ENCODE measurements at places on chromosomes 2 and 18. TPM values are rescaled to one million over a fixed set of nuclear protein-coding genes. Genes with fewer than 3 reads are reported as not detected.

DNA sequence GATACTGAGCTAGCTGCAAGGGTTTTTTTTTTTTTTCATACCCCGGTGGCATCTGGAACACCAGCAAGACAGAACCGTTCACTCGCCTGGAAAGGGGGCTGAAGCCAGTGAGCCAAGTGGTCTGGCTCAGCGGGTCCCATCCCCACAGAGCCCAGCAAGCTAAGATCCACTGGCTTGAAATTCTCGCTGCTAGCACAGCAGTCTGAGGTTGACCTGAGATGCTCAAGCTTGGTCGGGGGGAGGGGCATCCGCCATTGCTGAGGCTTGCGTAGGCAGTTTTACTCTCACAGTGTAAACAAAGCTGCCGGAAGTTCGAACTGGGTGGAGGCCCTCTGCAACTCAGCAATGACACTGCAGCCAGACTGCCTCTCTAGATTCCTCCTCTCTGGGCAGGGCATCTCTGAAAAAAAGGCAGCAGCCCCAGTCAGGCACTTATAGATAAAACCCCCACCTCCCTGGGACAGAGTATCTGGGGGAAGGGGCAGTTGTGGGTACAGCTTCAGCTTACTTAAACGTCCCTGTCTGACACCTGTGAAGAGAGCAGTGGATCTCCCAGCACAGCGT, 5.1 kb upstream of the MIB1 start:
- peaks cover 10% of the 10 kb centered on the region for H3K27me3 ChIP-seq
- H3K4me1 ChIP-seq, result peaks cover 6% of the 10 kb centered on the region
- H3K4me3 ChIP-seq, result no peak overlapping the region
- DNase-seq, result no peak

DNA sequence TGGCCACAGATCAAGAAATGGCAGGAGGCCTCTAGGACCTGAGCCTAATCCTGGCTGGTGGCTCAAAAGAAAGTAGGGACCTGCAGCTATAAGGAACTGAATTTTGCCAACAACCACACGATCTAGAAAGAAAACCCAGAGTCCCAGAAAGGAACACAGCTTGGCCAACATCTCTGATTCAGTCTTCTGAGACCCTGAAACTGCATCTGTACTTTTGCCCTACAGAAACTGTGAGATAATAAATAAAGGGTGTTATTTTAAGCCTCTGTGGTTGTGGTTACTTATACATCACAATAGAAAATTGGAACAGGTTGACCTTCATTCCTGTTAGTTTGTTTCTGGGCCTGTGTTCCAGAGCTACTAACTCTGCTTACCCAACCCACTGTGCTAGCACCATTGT, 356.8 kb upstream of the ST6GAL2 start:
- no peak for DNase-seq
- H3K36me3 ChIP-seq, result no peaks in the 10 kb centered on the region
- no peak overlapping the region for H3K27ac ChIP-seq
- H3K4me1 ChIP-seq, result no peaks in the 10 kb centered on the region
- no peak overlapping the region for H3K4me3 ChIP-seq

DNA sequence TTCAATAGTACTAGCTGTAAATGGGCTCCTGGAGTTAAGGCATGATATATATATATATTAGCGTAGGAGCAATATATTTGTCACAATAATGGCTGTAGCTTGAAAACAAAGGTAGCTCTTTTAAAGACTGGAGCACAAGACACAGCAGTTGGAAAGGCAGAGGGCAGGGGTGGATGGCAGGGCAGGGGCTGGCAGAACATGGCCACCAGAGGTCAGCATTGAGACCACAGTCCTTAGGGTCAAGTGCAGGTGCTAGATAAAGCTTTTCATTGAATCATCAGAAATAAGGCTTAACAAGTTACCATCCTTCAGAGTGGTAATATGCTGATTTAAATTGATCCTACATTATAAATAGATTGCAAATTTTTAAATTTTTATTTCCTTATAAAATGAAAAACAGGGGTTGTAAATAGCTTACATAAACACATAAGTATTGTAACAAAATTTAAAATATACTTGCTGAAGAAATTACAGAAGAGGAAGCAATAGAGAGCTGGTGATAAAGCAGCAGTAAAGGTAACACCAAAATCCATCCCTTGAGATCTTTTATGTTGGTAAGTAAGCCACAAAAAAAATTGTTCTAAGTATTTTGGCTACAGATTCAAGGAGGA, 161.2 kb upstream of the PIEZO2 start:
- H3K27me3 ChIP-seq, result no peaks in the 10 kb centered on the region
- H3K27ac ChIP-seq, result no peak overlapping the region
- H3K4me1 ChIP-seq, result peaks cover 1% of the 10 kb centered on the region
- peak; percentile 33 for DNase-seq
- H3K4me3 ChIP-seq, result no peak overlapping the region

GRCh38 chr2:44707945-44708660, 233.4 kb upstream of the SIX3 start:
- H3K4me1 ChIP-seq, result peaks cover 6% of the 10 kb centered on the region
- no peaks in the 10 kb centered on the region for H3K27me3 ChIP-seq
- H3K4me3 ChIP-seq, result peak overlapping the region; percentile 3
- no peak for DNase-seq
- no peaks in the 10 kb centered on the region for H3K36me3 ChIP-seq

DNA sequence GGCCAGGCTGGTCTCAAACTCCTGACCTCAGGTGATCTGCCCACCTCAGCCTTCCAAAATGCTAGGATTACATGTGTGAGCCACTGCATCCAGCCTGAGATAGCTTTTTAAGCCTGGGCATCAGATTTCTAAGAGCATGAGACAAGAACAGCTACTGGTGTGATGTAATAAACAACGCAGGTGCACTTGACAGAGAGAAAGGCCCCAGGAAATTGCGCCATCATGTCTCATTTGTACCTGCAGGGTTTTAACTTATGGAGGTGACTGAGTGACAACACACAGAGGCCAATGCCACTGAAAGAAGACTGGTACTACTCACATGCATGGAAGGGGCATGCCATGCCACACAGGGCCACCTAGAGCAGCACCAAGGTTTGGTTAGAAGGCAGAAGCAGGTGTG, 209.4 kb downstream of the SP3 start:
- H3K27me3 ChIP-seq, result peaks cover 5% of the 10 kb centered on the region
- H3K4me1 ChIP-seq, result no peaks in the 10 kb centered on the region
- no peak overlapping the region for H3K4me3 ChIP-seq
- H3K27ac ChIP-seq, result no peak overlapping the region
- H3K36me3 ChIP-seq, result no peaks in the 10 kb centered on the region

DNA sequence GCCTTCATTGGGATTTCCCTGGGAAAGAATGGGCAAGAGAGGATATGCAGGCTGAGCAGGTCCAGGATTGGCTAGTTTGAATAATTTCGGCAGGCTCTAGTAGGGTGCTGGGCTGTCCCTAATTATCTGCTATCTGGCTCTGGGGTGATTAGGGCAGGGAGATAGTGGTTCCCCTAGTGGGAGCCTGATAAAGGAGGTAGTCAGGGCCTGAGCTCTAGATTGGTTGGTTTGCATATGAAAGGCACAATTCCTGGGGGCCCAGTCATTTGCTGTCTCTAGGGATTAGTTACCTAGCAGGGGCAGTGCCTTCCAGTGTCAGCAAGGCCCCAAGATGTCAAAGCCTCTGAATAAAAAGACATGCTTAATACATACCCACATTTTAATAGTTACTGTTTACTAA, 690.1 kb upstream of the KLHL29 start:
- no peaks in the 10 kb centered on the region for H3K36me3 ChIP-seq
- H3K27me3 ChIP-seq, result no peaks in the 10 kb centered on the region
- no peak overlapping the region for H3K4me3 ChIP-seq
- H3K27ac ChIP-seq, result no peak overlapping the region
- no peaks in the 10 kb centered on the region for H3K4me1 ChIP-seq

DNA sequence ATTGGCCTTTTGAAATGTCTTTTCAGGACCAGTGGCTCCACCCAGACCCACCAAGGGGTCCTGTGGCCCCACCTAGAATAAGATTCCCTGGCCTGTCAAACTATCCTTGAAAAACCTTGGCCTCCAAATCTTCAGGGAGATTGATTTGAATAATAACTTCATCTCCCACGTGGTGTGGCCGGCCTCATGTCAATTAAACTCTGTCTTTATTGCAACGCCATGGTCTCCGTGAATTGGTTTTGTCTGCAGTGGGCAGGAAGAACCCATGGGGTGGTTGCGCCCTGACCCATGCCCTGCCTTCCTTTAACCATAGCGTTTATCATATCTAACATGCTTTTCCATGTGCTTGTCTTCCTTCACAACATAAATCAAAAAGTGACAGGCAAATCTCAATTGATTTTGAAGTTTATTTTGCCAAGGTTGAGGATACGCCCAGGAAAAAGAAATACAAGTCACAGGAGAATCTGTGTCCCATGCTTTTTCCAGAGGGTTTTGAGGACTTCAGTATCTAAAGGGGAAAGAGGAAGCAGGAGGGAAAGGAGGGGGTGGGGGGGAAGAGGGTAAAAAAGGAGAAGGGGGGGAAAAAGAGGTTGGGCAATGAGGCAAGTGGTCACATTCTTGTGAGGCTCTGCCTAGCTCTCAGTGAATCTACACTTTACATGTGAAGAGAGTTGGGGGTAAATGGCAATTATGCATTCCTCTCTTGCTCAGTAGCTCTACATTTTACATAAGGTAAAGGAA, 66.5 kb upstream of the CABLES1 start:
- DNase-seq, result no peak
- H3K4me1 ChIP-seq, result peaks cover 52% of the 10 kb centered on the region
- H3K4me3 ChIP-seq, result no peak overlapping the region
- peaks cover 20% of the 10 kb centered on the region for H3K36me3 ChIP-seq

DNA sequence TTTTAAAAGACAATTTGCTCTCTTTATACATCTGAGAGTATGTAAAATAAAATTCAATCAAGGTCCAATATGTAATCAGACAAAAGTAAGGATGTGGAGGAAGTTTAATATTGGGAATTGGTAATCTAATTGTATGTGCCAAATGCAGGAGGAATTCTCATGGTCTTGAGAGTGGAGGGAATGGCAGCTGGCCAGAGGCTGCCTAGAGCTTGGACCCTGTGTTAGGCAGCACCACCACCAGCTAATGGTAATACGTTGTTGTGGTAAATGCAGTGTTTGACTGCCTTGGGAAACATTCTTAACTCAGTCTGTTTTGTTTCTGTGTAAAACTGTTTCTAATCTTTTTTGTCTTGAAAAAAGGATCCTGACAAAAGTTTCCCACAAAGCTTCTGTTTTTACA, 30.0 kb downstream of the GALNT1 start:
- no peak overlapping the region for H3K4me3 ChIP-seq
- H3K36me3 ChIP-seq, result peaks cover 7% of the 10 kb centered on the region
- H3K27me3 ChIP-seq, result no peaks in the 10 kb centered on the region
- no peak overlapping the region for H3K27ac ChIP-seq
- no peak for DNase-seq

- H3K36me3 ChIP-seq, result no peaks in the 10 kb centered on the region
- peaks cover 7% of the 10 kb centered on the region for H3K4me1 ChIP-seq
- no peak for DNase-seq
- H3K27ac ChIP-seq, result no peak overlapping the region
These were observed 44.9 kb downstream of the MRPL35 start for GRCh38 chr2:86243950-86244733.

DNA sequence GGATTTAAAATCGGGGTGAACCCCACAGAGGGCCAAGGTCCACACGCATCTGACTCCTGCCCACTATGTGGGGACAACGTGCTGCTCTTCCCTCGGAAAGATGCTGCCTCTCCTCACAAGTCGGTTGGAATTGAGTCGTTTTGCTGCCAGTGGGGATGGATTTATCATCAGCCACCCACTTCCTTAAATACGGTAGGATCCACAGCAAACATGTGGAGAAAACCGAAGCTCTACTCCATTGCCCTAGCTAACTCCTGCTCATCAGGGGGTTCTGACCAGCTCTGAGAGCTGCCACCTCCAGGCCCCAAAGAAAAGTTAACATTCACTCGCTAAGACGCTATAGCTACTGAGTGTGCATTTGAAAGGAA, 80.9 kb downstream of the CHRNA1 start:
- peak overlapping the region; percentile 91 for H3K4me3 ChIP-seq
- H3K36me3 ChIP-seq, result peaks cover 5% of the 10 kb centered on the region
- H3K4me1 ChIP-seq, result peaks cover 56% of the 10 kb centered on the region

- peaks cover 88% of the 10 kb centered on the region for H3K27me3 ChIP-seq
- H3K4me1 ChIP-seq, result peaks cover 58% of the 10 kb centered on the region
- peak; percentile 48 for DNase-seq
- H3K27ac ChIP-seq, result no peak overlapping the region
These were observed 588 bp downstream of the OTX1 start for GRCh38 chr2:63051042-63051794.

GRCh38 chr2:184336688-184337087, 261.6 kb upstream of the ZNF804A start:
- no peak for DNase-seq
- H3K36me3 ChIP-seq, result no peaks in the 10 kb centered on the region
- H3K27me3 ChIP-seq, result no peaks in the 10 kb centered on the region
- H3K4me1 ChIP-seq, result no peaks in the 10 kb centered on the region
- no peak overlapping the region for H3K27ac ChIP-seq

GRCh38 chr2:43458014-43458628, 137.7 kb downstream of the THADA start:
- no peaks in the 10 kb centered on the region for H3K27me3 ChIP-seq
- DNase-seq, result no peak
- peaks cover 23% of the 10 kb centered on the region for H3K4me1 ChIP-seq
- H3K27ac ChIP-seq, result peak overlapping the region; percentile 51
- peaks cover 19% of the 10 kb centered on the region for H3K36me3 ChIP-seq

DNA sequence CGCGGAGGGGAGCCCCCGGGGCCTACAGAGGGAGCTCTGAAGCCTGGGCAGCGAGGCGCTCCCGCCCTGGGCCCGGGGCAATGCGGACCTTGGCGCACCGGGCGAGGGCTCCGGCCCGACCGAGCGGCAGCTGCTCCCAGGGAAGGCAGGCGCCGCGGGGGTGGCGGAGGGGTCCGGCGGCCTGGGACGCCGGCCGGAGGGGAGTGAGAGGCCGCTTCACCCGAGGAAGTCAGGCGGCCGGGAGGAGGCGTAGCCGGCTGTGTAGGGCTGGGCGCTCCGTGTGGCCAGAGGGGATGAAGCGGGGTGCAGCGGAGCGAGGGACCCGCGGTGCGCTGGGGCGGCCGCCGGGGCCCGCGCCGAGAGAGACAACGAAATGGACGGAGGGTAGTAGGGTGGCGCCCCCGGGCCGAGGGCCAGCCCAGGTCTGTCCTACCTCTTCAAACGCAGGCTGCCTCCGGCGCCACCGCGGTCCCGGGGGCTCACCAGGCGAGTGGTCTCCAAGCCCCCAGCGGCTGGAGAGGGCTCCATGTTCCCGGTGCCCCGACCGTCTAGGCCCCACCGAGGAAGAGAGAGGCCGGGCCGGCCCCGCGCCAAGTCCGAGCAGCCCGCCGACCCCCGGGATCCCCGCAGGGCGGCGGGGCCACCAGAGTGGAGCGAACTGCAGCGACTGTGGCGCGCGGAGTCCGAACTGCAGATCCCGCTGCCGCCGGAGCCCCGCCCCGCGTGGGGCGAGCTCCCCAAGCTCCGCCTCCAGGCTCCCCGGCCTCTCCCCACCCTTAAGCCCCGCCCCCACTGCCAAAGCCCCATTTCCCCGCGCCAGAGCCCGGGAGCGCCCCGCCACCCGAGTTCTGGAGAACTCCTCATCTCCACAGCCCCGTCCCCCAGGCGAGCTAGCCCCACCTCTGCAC, at the start of gene SLC30A3:
Gene SLC30A3 (minus strand): TSS at position 669 of the 908 bp plus-strand sequence. CDS start 141 bp downstream, at position 528.
- no peak within 1 kb of the TSS for H3K27ac ChIP-seq
- peak within 1 kb of the TSS; percentile 81 for H3K4me3 ChIP-seq
- no peaks in the 10 kb centered on the region for H3K36me3 ChIP-seq
- H3K4me1 ChIP-seq, result peaks cover 22% of the 10 kb centered on the region
- peaks cover 46% of the 10 kb centered on the region for H3K27me3 ChIP-seq

GRCh38 chr2:48781366-48781765, 25.8 kb upstream of the LHCGR start:
- H3K27ac ChIP-seq, result no peak overlapping the region
- no peak for DNase-seq
- H3K27me3 ChIP-seq, result no peaks in the 10 kb centered on the region
- no peak overlapping the region for H3K4me3 ChIP-seq
- no peaks in the 10 kb centered on the region for H3K36me3 ChIP-seq

Gene MOGAT1
- not detected for total RNA-seq

Gene STAT4
- 170 TPM for total RNA-seq

Gene C2orf80
- not detected for total RNA-seq

Gene RTP5
- 0.60 TPM for total RNA-seq
